ENCODE measurements at places on chromosomes 11 and 22.
A peak's percentile ranks its signal among the peaks of the same experiment; 100 is the strongest.

DNA sequence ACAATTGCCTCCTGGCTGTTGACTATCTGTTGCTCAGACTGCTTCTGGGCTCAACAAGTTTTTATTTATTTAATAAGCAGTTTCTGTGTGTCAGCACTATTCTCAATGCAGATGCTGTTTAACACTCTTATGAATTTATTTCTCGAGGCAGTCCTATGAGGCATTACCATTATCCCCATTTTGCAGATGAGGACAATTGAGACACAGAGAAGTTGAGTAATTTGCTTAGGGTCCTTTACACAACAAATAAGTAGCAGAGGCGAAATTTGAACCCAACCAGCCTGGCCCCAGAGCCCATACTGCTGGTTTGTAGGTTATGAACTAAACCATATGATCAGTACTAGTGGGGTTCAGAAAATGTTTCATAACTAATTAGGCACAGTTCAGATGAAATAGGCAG, 58.7 kb downstream of the APIP start:
- no peak overlapping the region for H3K4me3 ChIP-seq
- H3K4me1 ChIP-seq: no peaks in the 10 kb centered on the region
- H3K27me3 ChIP-seq: no peaks in the 10 kb centered on the region
- no peaks in the 10 kb centered on the region for H3K36me3 ChIP-seq
- no peak for DNase-seq

DNA sequence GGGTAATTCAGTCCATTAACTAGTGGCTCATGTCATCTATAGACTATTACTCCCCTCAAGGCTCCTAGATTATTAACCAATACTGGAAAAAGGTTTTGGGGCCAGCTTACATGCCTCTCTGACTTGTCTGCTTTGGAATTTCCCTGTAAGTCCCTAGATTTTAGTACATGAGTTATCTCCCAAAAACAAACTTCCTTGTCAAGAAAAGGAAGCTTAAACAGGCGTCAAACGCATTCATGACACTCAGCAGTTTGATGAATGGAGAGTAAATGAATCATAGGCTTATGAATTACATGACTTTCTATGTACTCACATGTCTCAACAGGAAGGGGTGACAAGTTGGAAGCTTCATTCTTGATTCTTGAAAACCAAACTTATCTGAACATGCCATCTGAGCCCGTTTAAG, 70.8 kb downstream of the BLID start:
- no peaks in the 10 kb centered on the region for H3K27me3 ChIP-seq
- no peak overlapping the region for H3K4me3 ChIP-seq
- H3K36me3 ChIP-seq: no peaks in the 10 kb centered on the region
- no peak for DNase-seq

DNA sequence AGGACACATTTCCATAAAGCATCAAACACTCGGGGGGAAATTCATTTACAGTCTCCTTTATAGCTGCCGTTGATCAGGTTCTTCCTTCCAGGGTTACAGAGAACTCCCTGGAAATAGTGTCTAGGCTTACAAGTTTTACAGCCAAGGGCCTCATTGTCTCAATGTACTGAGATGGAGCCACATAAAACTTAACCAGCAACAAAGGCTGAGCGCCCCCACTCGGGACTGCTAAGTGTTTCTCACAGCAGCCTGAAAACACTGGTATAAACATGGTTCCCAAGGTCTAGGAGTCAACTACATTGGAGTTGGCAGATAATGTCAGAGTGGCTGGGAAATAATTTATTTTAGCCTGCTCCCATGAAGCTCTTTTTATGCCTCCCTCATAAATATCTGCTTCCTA, 686.2 kb downstream of the OPCML start:
- H3K27ac ChIP-seq: no peak overlapping the region
- H3K4me3 ChIP-seq: no peak overlapping the region
- H3K4me1 ChIP-seq: no peaks in the 10 kb centered on the region
- no peaks in the 10 kb centered on the region for H3K36me3 ChIP-seq

DNA sequence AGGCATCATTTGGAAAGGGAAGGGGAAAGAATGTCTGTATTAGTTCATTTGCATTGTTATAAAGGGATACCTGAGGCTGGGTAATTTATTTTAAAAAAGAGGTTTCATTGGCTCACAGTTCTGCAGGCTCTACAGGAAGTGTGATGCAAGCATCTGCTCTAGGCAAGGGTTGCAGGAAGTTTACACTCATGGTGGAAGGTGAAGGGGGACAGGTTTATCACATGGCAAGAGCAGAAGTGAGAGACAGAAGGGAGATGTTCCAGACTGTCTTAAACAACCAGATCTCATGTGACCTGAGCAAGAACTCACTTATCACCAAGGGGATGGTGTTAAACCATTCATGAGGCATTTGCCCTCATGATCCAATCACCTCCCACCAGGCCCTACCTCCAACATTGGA, 90.6 kb downstream of the CCDC83 start:
- H3K36me3 ChIP-seq: no peaks in the 10 kb centered on the region
- no peaks in the 10 kb centered on the region for H3K27me3 ChIP-seq

- no peaks in the 10 kb centered on the region for H3K36me3 ChIP-seq
- H3K27me3 ChIP-seq: no peaks in the 10 kb centered on the region
- H3K27ac ChIP-seq: no peak overlapping the region
- DNase-seq: no peak
- no peaks in the 10 kb centered on the region for H3K4me1 ChIP-seq
Measured at GRCh38 chr11:57196596-57196995, 14.8 kb downstream of the LRRC55 start.

DNA sequence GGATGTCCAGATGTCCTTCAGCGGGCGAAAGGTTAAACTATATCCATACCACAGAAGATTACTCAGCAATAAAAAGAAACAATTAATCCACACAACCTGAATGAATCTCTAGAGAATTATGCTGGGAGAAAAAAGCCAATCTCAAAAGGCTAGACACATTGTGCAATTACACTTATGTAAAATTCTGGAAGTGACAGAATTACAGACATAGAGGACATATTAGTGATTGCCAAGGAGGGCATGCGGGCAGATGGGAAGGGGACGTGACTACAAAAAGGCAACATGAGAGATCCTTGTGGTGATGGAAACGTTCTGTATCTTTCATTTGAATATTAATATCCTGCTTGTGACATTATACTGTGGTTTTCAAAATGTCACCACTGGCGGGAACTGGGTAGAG, 103.5 kb upstream of the BMAL1 start:
- no peak overlapping the region for H3K4me3 ChIP-seq
- H3K27me3 ChIP-seq: no peaks in the 10 kb centered on the region

- H3K4me3 ChIP-seq: no peak overlapping the region
- peaks cover 2% of the 10 kb centered on the region for H3K4me1 ChIP-seq
- H3K27ac ChIP-seq: no peak overlapping the region
Measured at GRCh38 chr11:20248121-20248772, 88.0 kb upstream of the DBX1 start.

- no peak overlapping the region for H3K27ac ChIP-seq
- no peak for DNase-seq
- H3K27me3 ChIP-seq: no peaks in the 10 kb centered on the region
- no peaks in the 10 kb centered on the region for H3K4me1 ChIP-seq
Measured at GRCh38 chr11:110973401-110973980, 261.3 kb upstream of the ARHGAP20 start.

- H3K4me3 ChIP-seq: 0 out of 2 replicates have a peak overlapping the region, but pooled peaks have one; percentile 1
- peaks cover 34% of the 10 kb centered on the region for H3K4me1 ChIP-seq
- peak; percentile 100 for DNase-seq
- no peaks in the 10 kb centered on the region for H3K36me3 ChIP-seq
- H3K27ac ChIP-seq: peak overlapping the region; percentile 29
Measured at GRCh38 chr11:65487467-65488272, 11.2 kb upstream of the MALAT1 start.

DNA sequence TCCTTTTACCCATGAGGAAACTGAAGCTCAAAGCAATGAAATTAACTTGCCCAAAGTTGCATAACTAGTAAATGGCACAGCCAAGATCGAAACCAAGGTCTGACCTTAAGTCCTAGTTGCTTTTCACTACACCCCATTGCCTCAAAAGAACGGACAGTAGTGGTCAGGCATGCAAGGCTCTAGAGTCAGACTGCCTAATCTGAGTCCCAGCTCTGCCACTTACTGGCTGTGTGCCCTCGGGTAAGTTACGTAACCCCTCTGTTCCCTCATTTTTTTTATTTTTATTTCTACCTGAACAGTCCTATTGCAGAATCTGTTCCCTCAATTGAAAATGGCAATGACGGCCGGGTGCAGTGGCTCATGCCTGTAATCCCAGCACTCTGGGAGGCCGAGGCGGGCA, 9.6 kb downstream of the CYB561A3 start:
- H3K27ac ChIP-seq: no peak overlapping the region
- DNase-seq: no peak
- H3K36me3 ChIP-seq: peaks cover 15% of the 10 kb centered on the region

DNA sequence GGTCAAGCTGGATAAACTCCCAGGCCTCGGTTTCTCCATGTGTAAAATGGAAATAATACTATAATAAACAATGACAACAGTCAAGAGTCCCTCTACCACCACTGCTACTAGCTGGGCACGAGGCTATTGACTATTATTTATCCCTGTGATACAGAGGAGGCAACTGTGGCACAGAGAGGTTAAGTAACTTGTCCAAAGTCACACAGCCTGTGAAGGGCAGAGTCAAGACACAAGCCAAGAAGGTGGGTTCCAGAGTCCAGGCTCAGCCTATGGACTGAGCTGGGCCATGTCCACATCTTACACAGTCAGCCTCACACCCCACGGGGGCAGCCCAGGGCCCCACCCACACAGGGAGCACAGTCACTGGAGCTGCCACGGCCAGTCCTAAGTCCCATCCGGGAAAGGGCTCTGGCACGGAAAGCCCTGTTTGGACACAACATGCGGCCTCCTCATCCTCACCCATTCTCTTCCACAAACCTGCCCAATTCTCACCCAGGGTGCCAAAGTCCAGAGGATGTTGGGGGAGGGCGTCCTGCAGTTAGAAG, 384.0 kb downstream of the SHANK2 start:
- H3K27me3 ChIP-seq: no peaks in the 10 kb centered on the region
- peaks cover 11% of the 10 kb centered on the region for H3K4me1 ChIP-seq
- no peaks in the 10 kb centered on the region for H3K36me3 ChIP-seq
- no peak overlapping the region for H3K4me3 ChIP-seq

DNA sequence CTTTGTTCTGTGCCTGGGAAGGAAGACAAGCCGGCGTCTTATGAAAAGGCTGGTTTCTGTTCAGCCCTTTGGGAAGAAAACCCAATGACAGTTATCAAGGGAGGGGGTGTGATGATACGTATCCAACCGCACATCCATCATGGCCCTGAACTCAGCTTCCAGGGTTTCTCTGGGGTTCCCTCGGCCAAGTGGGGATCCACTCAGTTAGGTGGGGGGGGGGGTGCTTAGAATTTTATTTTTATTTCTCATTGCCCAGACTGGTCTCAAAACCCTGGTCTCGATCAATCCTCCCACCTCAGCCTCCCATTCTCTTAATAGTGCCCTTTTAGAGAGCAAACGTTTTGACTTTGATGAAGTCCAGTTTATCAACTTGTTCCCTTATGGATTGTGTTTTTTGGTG, 25.7 kb downstream of the KCNQ1 start:
- no peak overlapping the region for H3K4me3 ChIP-seq
- no peaks in the 10 kb centered on the region for H3K36me3 ChIP-seq
- no peak overlapping the region for H3K27ac ChIP-seq

DNA sequence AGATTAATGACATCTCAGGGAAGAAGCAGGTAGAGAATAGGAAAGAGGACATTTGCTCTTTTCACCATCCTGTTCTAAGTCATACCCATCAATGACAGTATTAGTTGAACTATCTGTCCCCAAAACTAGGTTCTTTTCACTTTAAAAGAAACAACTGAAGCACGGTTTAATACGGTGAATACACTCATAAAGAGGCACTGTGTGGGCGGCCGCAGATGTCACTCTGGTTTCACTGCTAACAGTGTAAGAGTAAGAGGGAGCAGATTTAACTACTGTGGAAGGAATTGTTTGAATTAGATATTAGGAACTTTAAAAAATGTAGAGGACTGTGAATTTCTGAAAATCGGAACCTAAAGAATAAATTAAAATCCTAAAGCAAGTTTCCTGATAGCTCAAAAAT, 49.5 kb downstream of the VSIG10L2 start:
- H3K4me3 ChIP-seq: no peak overlapping the region
- DNase-seq: no peak
- peaks cover 3% of the 10 kb centered on the region for H3K36me3 ChIP-seq
- no peak overlapping the region for H3K27ac ChIP-seq
- peaks cover 3% of the 10 kb centered on the region for H3K4me1 ChIP-seq

DNA sequence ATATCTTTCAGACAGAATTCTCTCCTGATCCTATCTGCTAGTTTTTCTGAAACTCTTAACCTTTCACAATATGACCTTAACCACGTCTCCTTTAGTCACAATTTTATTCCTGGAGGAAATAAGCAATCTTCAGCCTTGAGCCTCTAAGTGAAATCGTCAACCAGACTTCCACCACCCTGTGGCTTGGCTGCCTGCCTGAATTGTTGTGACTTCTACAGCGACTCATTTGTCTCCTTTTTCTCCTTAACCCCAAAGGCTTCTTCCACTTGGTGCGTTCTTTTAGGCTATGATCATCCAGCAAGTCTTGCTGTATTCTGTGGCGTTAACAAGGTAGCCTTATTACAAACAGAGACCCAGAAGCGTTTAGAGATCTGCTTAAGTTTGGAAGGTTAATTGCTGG, 535.1 kb upstream of the ARHGAP42 start:
- no peaks in the 10 kb centered on the region for H3K36me3 ChIP-seq
- H3K4me3 ChIP-seq: no peak overlapping the region
- H3K27ac ChIP-seq: no peak overlapping the region
- DNase-seq: no peak

- H3K27ac ChIP-seq: no peak overlapping the region
- H3K4me3 ChIP-seq: no peak overlapping the region
- no peaks in the 10 kb centered on the region for H3K27me3 ChIP-seq
- no peaks in the 10 kb centered on the region for H3K36me3 ChIP-seq
- peaks cover 3% of the 10 kb centered on the region for H3K4me1 ChIP-seq
Measured at GRCh38 chr22:32328306-32329201, 29.1 kb upstream of the RFPL3 start.

GRCh38 chr22:49228431-49229037, 599.1 kb downstream of the BRD1 start:
- H3K27me3 ChIP-seq: no peaks in the 10 kb centered on the region
- no peaks in the 10 kb centered on the region for H3K4me1 ChIP-seq
- H3K4me3 ChIP-seq: no peak overlapping the region
- DNase-seq: no peak
- no peaks in the 10 kb centered on the region for H3K36me3 ChIP-seq

GRCh38 chr11:133149698-133150097, 382.6 kb downstream of the OPCML start:
- H3K4me3 ChIP-seq: no peak overlapping the region
- no peaks in the 10 kb centered on the region for H3K27me3 ChIP-seq
- no peaks in the 10 kb centered on the region for H3K36me3 ChIP-seq
- H3K4me1 ChIP-seq: peaks cover 3% of the 10 kb centered on the region
- DNase-seq: no peak

Measured in iPS DF 6.9 (cell line).